Activated CD4-positive, alpha-beta T cell treated with anti-CD3 and anti-CD28 coated beads for 36 hours (primary cell): ENCODE measurements at places on chromosomes 11 and 22. TPM values are rescaled to one million over a fixed set of nuclear protein-coding genes. Genes with fewer than 3 reads are reported as not detected.

CD151 gene
- total RNA-seq, result 36.8 TPM

RAB38 gene
- total RNA-seq, result 2.9 TPM

SPON1 gene
- total RNA-seq, result 0.26 TPM

MEI1 gene
- 36.8 TPM for total RNA-seq

PKNOX2 gene
- not detected for total RNA-seq

EIF3M gene
- total RNA-seq, result 392 TPM
